Panc1 (cell line): ENCODE measurements at places on chromosomes 7 and 10. TPM values are rescaled to one million over a fixed set of nuclear protein-coding genes. Genes with fewer than 3 reads are reported as not detected.

Gene MMD2
- total RNA-seq, result not detected

Gene CLDN3
- total RNA-seq, result 16.8 TPM

Gene TRIM74
- 0.46 TPM for total RNA-seq

Gene DGKI
- total RNA-seq, result not detected

Gene ZNF735
- total RNA-seq, result not detected

Gene WIPF3
- total RNA-seq, result 2.0 TPM

Gene NOS3
- 3.1 TPM for total RNA-seq

Gene EFCAB10
- total RNA-seq, result not detected
